ENCODE measurements at places on chromosomes 3 and 15.

GRCh38 chr3:173268781-173269180 lies 127.7 kb upstream of the SPATA16 start:
- no peak for DNase-seq

GRCh38 chr3:53457068-53457467 lies 37.3 kb upstream of the CACNA1D start:
- DNase-seq: no peak

- DNase-seq: no peak
Measured at GRCh38 chr3:164791263-164791662, 287.0 kb downstream of the SI start.

DNA sequence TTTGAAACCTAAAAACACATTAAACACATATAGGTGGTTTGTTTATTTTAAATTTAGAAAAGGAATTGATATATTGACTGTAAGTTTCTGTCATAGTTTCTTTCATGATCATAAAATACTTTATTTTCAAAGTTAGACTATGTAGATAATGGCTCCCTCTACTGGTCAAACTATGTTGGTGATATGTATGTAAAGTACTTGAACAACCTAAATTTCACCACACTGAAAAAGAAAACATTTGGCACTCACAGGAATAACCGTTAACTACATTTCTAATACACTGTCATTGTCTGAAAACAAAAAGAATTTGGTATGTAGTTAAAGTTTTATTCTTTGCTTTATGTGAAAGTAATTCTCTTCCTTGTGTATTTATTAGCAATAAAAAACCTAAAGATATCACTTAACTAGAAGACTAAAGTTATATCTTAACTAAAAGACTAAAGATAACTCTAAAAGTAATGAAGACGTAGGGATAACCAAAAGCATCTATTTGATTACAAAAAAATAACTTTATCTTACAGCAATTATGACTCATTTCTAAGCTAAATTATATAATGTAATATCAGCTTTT lies 427.5 kb downstream of the VGLL3 start:
- peak; percentile 31 for DNase-seq

DNA sequence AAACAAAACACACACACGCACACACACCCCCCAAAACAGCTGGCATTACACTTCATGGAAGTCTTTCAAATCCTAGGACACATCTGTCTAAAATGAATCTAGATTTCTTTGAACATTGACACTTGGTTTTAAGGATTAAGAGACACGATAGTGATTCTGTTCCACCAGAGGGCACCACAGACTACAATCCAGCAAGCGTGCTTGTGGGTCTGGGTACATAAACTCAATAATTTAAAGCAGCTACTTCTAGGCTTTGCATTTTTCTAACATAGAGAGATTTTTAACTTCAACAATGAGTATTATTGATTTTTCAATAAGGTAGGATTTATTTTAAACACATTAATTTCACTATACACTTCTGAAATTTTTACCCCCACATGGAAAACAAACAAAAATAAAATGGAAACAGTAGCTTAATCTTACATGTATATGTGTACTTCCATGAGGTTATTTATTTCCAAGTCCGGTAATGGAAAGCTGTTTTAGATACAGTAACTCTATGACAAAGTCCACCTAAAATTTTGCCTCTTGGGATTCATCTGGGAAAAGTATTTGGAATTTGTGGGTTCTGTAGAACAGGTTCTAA lies 564.0 kb upstream of the TGFBR2 start:
- peak; percentile 19 for DNase-seq

GRCh38 chr15:80414546-80415357 lies 10.6 kb downstream of the ARNT2 start:
- no peak for DNase-seq

GRCh38 chr3:118799303-118799702 lies 235.3 kb downstream of the IGSF11 start:
- no peak for DNase-seq

- no peak for DNase-seq
Measured at GRCh38 chr15:82900511-82901060, 51.9 kb downstream of the HOMER2 start.

- DNase-seq: no peak
Measured at GRCh38 chr3:117264204-117264994, 554.8 kb downstream of the TUSC7 start.

- DNase-seq: no peak
Measured at GRCh38 chr15:61796056-61796455, 264.2 kb downstream of the VPS13C start.

- DNase-seq: no peak
Measured at GRCh38 chr15:98126326-98127085, 166.0 kb downstream of the ARRDC4 start.

DNA sequence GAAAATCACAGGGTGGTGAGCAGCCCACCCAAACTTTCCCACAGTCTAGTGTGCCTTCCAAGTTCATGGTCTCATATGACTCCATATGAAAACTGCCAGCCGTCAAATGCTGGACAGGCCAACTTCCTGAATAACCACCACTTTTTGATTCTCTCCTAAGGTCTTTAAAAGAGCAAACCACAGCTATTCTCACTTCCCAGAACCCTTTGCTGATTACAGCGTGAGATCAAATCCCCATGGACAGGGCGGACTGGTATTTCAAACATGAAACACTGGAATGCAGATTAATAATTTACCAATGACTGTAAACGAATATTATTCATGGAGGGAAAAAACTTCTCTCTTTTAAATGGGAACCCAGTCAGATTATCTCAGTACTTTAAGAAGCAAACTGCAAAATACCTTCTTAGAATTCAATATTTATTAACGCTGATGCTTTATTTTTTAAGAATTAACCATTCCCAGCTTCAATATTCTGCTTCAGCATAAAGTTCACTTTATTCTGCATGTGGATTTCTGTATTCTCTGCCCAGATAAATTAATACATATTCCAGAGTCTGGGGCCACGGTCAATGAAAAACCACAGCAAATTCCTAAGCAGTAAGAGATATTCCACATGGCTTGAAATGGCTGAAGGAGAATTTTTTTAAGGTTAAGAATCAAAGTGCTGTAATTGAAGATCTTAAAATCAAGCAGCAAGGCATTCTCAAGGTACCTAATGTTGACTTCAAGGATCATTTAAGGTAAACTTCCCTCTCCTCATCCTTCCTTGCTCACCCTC lies 42.9 kb downstream of the MYO1E start:
- DNase-seq: no peak

GRCh38 chr15:61742591-61742990 lies 317.7 kb downstream of the VPS13C start:
- DNase-seq: no peak

DNA sequence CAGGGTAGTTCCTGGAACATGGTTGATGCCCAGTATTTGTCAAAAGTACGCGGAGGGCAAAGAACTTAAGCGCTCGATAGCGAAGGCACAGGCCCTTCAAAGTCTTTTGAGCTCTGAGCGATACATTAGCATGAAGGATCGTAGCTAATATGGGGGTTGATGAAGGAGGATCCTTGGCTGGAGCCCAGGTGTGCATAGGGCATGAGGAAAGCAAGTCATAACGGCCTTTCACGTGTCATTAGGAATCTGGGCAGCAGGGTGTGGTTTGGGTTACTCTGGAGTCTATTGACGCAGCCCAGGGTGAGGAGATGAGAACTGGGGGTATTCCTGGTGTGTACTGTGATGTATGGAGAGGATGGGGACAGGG lies 31.7 kb downstream of the SPINK8 start:
- DNase-seq: peak; percentile 8

GRCh38 chr3:89252016-89252415 lies 144.6 kb downstream of the EPHA3 start:
- no peak for DNase-seq

- no peak for DNase-seq
Measured at GRCh38 chr3:4149296-4149695, 153.9 kb upstream of the SETMAR start.

DNA sequence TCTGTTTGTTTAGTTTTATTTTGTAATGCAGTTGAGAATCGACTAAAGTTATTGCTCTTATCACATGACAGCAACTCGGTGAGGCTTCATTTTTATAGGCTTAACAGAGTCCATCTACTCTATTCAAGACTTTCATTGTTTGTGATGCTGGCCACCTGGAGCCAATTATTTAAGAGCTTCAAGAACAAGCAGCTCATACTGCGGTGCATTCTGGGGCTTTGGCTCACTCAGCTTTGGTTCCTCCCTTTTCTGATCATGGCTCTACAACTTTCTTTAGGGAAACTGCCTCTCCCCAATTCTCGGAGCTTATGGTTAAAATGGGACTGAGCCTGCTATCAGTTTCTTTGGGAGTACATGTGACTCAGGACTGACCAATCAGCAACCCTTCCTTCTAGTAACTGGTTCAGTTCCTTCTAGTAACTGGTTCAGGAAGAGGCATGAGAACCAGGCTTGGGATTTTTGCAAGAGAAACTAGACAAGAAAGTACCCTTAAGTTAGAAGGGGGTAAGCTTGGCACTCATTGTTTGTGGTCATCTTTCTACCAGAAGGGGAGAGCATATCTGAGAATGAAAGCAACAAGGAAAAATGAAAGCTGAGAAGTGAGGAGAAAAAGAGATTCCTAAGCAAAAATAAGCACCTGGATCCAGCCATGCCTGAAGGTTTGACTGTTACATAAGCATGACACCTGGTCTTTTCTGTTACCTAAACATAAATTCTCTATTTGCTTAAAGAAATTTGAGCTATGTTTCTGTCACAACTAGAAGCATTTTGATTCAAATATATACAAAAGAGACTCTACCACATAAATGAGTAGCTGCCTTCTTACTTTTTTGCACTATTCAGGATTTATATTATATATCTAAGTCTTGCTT lies 24.1 kb upstream of the ARHGEF3 start:
- DNase-seq: no peak

GRCh38 chr3:123258811-123259420 lies 57.2 kb downstream of the SEC22A start:
- DNase-seq: peak; percentile 81

GRCh38 chr15:27133249-27133648 lies 162.3 kb downstream of the GABRG3 start:
- no peak for DNase-seq

Measured in NCI-H1105 treated with DMSO at 0.1 percent for 48 hours (cell line).